ENCODE measurements at places on chromosomes 12 and 14.

GRCh38 chr14:68421116-68421515, 371.8 kb downstream of the ZFP36L1 start:
- DNase-seq = no peak

- no peak for DNase-seq
These were observed 3.5 kb downstream of the PPM1H start for GRCh38 chr12:62931477-62931876.

DNA sequence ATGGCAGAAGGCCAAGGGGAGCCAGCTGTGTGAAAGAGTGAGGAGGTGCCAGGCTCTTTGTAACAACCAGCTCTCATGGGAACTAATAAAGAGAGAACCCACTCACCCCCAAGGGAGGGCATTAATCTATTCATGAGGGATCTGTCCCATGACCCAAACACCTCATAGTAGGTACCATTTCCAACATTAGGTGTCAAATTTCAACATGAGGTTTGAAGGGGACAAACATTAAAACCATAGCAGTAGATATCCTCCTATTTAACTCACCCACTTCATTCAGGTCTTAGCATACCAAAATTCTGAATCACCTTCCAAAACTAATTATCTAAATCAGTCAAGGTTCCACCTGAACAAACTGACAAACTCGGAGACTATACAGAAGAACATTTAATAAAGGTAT, 75.3 kb downstream of the PPFIA2 start:
- DNase-seq = no peak

GRCh38 chr12:46516238-46516932, 143.8 kb upstream of the SLC38A2 start:
- DNase-seq = no peak

- no peak for DNase-seq
These were observed 263.2 kb downstream of the DAD1 start for GRCh38 chr14:22325676-22326400.

DNA sequence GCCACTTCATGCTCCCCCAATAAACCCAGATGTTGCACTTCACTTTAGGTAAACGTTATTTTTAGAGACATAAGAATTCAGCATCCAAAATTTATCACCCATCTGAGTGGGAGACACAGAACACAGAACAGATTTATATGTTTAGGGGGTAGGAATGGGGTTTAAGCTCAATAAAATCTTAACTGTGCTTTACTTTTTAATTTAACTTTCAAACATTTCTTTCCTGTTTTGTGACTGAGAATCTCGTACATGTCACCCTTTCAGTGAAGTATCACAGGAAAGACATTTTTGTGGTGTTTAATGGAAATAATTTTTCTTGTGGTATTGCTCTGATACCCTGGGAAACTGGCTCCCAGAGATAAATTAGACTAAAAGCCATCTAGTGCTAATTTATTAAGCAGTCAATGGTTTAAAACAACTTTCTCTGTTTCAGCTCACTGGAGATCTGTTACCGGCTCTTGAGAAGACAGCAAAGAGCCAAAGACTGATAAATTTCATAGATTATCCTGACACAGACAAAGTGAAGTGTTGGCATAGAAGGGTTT, 148.0 kb upstream of the BMP4 start:
- DNase-seq = no peak

DNA sequence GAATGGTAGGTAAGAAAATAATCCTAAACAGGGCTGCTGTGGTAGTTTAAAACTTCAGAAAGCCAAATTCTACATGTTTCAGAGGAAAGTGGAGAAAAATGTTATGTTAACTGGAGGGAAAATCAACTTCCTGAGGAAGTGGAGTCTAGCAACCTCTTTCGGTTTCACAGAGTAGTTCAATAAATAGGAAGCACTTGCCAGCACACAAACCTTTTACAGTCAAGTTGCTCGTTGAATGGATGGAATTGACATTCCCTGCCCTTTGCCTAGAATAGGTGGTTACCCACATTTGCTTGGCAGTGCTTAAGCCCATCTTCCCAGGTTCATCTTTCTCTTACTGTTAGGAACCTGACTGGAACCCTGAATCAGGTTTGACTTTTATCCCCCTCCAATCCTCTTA, 15.9 kb downstream of the ANKRD13A start:
- DNase-seq = no peak

DNA sequence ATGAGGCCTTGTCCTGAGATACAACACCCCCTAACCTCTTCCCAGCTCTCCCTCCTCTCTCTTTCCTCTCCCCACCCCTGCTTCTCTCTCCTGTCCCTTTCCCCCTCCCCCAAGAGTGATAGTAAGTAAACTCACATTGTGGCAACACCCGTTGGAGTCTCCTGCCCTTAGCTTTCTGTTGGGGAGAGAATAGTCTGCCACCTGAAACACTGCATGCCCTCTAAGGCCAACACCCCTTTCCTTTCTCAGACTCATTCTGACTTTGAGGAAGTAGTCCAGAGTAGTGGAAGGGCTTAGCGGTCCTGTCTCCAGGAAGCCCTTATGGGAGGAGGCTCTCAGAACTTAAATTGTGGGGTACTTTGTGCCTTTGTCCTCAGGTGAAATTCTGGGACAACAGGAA, 95.2 kb downstream of the PRKCH start:
- no peak for DNase-seq

GRCh38 chr12:50981319-50982239, 29.2 kb downstream of the HIGD1C start:
- DNase-seq = no peak

GRCh38 chr12:29694002-29694401, 89.7 kb downstream of the TMTC1 start:
- no peak for DNase-seq

DNA sequence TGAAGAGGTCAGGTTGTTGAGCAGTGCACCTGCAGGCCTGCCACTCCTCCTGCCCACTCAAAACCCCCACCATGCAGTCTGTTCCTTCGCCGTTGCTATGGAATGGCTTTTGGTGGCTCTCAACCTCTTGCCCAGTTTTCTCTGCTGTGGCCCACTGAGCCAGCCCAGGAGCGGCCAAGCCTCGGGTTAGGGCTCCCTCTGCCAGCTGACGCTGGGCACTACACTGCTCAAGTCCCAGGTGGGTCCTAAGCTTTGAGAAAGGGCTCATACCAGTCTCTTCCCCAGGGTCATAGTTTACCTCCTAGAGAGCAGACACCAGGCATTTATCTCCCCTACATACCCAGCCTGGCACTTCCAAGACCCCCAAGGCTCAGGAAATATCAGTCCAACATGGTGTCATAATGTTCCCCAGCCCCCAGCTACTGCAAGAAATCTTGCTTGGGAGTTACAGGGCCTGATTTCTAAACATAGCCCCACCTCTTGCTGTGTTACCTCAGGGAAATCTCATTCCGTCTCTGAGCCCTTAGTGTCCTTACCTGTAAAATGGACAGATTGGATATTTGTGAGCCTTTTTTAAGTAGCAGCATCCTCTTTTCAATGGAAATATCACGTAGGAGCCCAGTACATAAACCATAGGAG, 59.4 kb downstream of the TSPAN11 start:
- no peak for DNase-seq

GRCh38 chr14:79421811-79422210, 789.5 kb downstream of the DIO2 start:
- no peak for DNase-seq

DNA sequence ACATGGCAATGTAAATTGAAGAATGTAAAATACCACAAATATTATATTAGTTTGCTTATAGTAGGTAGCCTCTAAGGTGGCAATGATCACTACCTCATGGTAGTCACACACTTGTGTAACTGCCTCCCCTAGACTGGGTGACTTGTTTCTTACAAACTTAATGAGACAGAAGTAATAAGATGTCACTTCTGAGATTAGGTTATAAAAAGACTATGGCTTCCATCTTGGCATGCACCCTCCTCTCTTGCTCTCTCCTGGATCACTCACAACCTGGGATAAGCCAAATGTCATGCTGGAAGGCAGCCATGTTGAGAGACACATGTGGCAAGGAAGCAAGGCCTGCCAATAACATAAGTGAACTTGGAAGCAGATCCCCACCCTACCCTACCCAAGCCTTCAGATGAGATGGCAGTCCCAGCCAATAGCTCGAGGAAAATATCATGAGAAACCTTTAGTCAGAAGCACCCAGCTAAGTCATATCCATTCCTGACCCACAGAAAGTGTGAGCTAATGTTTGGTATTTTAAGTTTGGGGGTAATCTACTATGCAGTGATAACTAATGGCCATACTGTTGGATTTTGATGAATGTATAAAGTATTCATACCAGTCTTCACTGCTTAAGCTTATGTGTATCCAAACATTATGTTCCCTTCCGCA, 43.3 kb downstream of the PPP1R12A start:
- DNase-seq = no peak

GRCh38 chr12:47023311-47023710, 56.1 kb upstream of the PCED1B start:
- no peak for DNase-seq

- no peak for DNase-seq
These were observed 62.3 kb upstream of the EGLN3 start for GRCh38 chr14:34012978-34013720.

DNA sequence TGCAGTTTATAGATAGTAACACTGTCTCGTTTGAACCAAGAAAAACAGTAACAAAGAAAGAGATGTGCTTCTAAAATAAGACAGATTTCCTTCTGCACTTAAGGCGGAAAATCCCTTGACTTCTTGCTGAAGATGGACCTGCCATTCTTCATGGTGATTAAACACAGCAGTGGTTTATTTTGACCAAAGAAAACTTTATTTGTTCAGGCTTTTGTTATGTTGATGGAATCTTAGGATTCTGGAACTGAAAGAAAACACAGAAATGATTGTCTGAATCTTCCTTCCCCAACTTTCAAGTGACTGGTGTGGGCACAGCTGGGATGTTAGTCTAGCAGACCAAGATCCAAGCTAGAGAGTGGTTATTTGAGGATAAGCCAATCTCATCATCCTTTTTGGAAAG, 72.2 kb downstream of the DACT1 start:
- DNase-seq = no peak

- DNase-seq = no peak
These were observed 16.6 kb downstream of the KCTD10 start for GRCh38 chr12:109460538-109460937.

DNA sequence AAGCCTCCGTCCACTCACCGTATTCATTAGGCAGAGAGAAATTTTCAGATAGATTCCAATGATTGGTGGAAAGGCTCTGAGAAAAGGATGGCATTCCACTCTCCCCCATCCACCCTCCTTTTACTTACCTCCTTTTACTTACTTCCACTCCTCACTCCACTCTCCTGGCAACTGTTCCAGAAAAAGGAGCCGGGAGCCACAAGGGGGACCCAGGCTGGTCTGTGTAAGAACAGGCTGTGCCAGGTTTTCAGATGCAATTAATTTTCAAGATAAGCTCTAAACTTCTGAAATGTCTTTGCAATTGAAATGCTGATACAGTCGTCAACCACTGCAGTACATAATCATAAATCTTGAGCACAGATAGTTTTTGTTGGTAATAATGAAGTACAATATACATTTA, 248.8 kb downstream of the ANO6 start:
- DNase-seq = no peak

DNA sequence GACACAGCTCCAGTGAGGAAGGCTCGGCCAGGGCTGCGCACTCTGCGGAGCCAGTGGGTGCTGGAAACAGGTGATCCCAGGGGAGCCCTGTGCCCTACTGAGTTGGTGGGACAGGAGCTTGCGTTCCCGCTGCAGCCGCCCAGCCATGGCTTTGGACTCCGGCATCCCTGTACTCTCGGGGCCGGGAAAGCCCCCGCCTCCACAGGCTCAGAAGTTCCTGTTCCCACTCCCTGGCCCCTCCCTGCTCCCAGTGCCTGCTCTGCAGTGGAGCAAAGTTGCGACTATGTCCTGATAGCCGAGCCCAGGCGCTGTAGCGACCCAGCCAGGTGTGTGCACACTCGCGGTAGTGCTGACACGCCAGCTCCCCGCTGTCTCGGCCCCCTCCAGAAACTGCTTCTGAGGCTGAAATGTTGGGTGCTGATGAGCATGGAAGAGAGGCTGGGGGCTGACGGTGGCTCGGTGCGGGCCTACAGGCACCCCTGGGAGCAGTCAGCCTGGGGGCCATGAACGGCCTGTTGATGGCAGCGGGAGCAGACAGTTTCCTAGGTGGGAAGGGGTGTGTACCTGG, 344.6 kb upstream of the MGAT4C start:
- DNase-seq = no peak

GRCh38 chr12:51270951-51271518, 820 bp upstream of the SMAGP start:
- no peak for DNase-seq

- no peak for DNase-seq
These were observed 101.0 kb upstream of the PRMT8 start for GRCh38 chr12:3389986-3390385.

DNA sequence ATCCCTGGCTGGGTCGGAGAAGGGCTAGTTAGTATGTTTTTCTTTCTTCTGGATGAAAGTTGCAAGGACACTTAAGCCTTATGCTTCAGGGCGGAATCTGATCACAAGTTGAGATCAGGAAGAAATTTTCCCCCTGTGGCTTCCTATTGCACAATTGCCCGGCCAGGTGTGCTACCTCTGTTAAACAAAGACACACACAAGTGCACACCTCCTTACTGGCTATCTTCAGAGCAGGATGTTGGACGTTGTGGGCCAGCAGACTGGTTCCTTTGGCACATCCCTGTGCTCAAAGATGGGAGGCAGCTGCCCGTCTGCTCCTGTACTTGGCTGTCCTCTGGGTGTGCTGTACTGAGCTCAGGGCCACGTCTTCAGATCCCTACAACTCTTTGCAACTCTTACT, 19.1 kb downstream of the ETV6 start:
- no peak for DNase-seq

GRCh38 chr14:49578141-49578540, 8.0 kb downstream of the RPS29 start:
- DNase-seq = no peak

GRCh38 chr12:106897981-106898901, 57.5 kb upstream of the TMEM263 start:
- no peak for DNase-seq

GRCh38 chr12:96247563-96247962, 53.4 kb downstream of the ELK3 start:
- DNase-seq = no peak

DNA sequence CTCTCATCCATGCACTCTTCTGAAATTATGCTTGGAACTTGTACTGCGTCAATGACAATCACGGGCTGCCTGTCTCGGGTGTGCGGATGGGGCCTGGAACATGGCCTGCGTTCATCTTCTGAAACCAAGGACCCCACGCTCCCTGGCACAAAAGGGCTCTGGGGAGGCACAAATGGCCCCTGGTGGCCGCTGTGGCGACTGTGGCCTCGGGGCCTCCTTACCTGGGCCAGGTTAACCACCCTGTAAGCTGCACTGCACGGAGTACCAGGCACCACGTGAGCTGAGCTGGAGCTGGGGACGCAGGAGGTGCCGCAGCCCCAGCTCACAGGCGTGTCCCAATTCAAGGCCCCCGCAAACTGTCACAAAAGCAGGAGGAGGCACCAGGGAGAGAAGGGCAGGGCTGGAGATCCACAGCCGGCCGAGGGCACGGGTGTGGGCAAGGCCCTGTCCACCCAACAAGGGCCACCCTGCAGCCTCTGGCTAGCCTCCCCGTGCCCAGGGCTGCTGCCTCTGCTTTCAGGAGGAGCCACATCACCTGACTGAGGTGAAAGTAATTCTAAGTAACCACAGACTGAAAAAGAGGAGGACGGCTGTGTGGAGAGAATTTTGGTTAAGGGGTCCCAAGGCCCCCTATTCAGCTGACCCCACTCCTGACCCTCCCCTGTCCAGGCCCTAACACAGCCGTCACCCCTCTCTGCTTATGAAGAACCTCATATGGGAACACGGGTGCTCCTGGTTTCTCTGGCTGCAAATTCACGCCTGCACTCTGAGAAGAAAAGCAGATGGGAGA, 61.1 kb upstream of the GALNT9 start:
- no peak for DNase-seq

GRCh38 chr14:74426202-74426582, at the start of gene SYNDIG1L:
TSS of gene SYNDIG1L (minus strand) at chr14:74426210. CDS start at chr14:74409744, 16,466 bp downstream.
- DNase-seq = no peak

- DNase-seq = no peak
These were observed 12.7 kb downstream of the PLBD2 start for GRCh38 chr12:113370923-113371682.
